ENCODE measurements at places on chromosomes 5 and 9.

DNA sequence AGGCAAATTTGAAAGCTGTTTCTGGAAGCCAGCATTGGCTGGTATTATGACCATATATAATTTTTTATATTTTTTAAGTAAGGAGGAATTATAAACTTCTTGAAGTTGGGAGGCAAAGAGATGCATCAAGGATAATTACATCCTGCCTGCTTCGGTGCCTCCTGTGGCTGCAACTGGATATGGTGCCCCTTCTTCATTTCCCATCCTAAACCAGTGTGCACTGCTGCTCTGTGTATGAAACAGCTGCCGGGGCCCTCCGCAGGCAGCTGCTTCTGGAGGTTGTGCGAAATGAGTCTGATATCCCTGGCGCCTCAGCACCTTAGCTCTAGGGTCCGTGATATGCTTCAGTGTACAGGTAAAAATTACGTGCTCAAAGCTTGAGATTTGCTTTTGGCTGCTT is 304.2 kb downstream of the ENC1 start:
- DNase-seq = no peak

DNA sequence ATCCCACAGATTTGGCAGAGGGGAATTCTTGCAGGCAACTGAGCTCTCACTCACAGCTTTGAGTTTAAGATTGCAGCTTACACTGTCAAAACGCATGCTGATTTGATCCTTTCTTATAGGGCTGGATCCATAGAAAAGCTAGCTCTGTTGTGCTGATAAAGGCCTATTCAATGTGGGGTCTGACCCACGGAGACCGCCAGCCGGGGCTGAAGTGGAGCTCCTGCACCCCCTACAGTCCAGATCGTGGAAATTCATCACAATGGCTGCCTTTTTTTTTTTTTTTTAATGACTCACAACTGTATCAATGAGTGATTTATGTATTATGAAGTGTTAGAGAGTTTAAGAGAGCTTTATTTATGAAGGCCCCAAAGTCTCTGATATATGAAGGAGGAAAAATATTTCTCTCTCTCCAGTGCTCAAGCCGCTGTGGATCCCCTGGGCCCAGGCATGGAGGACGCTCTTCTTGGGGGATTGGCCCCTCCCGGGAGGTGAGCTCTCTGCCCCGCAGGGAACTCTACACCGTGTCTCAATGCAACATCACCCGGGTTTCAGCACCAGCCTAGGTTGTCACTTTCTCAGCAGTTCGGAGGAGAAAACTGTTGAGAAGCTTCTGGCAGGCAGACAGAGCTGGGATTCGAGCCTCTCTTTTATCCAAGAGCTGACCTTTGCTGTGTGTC is 700.2 kb downstream of the IRX1 start:
- no peak for DNase-seq

GRCh38 chr5:107396351-107396690 is 274.4 kb downstream of the EFNA5 start:
- DNase-seq = no peak

- DNase-seq = no peak
Observed at GRCh38 chr5:79236362-79236969, 535 bp downstream of the JMY start.

- DNase-seq = no peak
Observed at GRCh38 chr5:133049726-133050048, 2.1 kb upstream of the HSPA4 start.

- no peak for DNase-seq
Observed at GRCh38 chr9:72636621-72637020, 115.2 kb downstream of the TMC1 start.

DNA sequence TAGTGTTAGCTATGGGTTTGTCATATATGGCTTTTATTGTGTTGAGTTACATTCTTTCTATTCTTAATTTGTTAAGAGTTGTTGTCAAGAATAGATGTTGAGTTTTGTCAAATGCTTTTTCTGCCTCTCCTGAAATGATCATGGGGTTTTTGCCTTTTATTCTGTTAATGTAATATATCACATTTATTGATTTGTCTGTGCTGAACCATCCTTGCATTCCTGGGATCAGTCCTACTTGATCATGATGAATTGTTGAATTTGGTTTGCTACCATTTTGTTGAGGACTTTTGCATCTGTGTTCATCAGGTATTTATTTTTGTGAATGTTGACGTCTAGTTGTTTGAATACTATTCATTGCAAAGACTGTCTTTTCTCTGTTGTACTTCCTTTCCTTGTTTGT is 23.9 kb downstream of the RIC1 start:
- DNase-seq = no peak

DNA sequence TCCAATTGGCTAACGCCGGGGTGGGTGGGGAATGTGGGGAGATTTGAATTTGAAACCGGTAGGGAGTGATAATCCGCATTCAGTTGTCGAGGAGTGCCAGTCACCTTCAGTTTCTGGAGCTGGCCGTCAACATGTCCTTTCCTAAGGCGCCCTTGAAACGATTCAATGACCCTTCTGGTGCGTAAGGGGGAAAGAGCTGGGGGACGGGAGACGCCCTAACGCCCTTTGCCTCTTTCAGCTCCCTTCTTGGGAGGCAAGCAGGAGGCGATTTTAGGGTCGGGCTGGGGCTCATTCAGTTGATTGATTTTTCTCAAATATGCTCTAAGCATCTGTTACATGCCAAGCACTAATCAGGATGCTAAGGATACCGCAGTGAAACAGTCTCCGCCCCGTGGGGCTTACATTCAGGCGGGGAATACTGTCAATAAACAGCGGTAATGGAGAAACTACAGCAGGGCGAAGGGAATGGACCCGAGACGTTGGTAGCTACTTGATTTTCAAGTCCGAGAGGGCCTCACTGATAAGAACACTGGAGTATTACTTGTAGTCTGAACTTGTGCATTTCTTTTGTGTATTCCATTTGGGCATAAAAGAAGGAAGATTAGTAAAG is at the start of gene HMMR:
Gene HMMR, plus strand, starts transcription at position 71 of the 610 bp plus-strand sequence. Its CDS starts 61 bp downstream, at position 132.
- DNase-seq = no peak

GRCh38 chr9:82991671-82992070 is 71.3 kb downstream of the RASEF start:
- no peak for DNase-seq

DNA sequence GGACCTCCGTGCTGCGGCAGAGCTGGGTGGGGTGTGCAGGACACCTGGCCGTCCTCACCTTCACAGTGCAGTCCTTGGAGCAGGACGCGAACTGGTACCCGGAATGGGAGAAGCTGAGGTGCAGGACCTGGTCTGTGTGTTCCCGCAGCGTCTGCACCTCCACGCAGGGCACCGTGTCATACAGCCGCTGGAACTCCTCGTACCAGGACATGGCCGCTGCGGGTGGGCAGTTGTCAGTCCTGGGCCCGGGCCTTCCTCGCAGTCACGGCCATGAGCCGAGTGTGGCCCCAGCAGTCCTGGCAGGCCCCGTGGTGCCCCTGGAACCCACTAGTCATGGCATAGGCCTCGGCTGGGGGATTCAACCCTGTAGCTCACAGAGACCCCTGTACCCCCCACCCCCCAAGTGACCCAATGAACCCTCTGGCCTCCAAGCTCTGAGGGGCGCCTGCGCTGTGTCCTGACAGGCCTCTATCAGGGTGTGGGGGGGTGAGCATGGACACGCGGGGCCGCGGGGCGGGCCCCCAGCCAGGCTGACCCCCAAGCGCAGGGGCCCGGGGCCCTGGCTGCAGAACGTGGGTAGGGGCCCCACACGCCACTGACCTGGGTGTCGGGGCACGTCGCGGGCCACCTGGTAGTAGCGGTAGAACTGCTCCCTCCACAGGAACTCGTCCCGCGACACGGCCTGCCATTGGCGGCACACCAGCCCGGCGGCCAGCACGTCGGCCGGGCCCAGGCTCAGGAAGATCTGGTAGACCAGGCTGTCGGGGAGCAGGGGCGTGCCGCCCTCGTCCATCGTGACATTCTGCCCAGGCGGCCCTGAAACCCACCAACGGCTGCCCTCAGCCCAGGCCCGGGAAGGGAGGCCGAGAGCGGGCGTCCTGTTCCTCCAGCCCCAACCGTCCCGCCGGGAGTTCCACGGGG is 987 bp downstream of the FBXW5 start:
- DNase-seq = no peak

- no peak for DNase-seq
Observed at GRCh38 chr5:171201310-171201709, 107.7 kb upstream of the TLX3 start.

- no peak for DNase-seq
Observed at GRCh38 chr5:9231842-9232241, 314.0 kb downstream of the SEMA5A start.

Data from effector memory CD4-positive, alpha-beta T cell (primary cell).